ENCODE measurements at places on chromosomes 5 and 9.

- peak; percentile 61 for DNase-seq
These were observed 248.9 kb downstream of the PIK3R1 start for GRCh38 chr5:68464424-68464823.

DNA sequence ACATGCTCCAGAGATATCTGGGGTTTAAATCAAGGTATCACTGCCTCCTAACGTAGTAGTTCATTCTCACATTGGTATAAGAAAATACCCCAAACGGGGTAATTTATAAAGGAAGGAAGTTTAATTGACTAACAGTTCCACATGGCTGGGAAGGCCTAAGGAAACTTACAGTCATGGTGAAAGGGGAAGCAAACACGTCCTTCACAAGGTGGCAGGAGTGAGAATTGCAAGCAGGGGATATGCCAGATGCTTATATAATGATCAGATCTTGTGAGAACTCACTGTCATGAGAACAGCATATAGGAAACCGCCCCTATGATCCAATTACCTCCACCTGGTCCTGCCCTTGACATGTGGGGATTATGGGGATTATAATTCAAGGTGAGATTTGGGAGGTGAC is 1280.2 kb upstream of the C9orf72 start:
- no peak for DNase-seq

DNA sequence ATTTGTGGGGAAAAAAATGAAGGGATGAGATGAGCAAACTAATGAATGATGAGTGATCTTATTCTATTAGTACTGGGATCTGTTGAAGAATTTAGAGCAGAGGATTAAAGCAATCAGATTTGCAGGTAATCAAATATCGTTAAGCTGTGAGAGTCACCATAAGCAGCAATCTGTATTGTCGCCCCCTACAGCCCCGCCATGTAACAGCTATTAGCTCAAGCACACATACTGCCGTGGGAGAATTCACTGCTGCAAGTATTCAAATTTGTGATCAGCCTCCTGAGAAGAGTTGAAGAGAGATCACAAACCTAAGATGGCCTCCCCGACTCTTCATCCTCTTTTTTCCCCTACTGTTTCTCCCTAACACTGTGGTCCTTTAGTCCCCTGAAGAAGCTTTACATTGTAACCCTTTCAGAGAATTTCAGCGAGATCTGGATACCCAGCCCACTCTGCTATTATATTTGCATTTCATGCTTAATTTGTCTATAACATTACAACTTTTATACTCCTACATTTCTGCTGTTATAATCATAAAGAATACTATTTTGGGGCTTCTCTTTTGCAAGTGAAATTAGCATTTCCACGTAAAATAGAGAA is 28.5 kb upstream of the PHF24 start:
- DNase-seq: peak; percentile 8

DNA sequence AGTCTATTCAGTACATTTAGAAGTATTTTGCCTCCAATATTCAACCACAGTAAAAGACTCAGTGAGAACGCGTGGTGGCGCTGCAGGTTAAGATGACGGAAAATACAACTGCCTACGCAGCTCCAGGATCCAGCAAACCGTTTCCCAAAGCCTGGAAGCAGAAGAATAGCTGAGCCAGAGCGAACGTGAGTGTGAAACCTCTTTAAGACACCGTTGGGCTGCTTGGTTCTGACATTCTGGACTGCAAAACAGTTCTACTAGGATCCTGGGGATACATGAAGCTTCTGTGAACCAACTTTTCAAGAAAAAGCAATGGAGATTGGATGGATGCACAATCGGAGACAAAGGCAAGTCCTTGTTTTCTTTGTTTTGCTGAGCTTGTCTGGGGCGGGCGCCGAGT is at the start of gene PCDHB16:
Gene PCDHB16, plus strand, starts transcription at position 140 of the 400 bp plus-strand sequence. Its CDS starts 173 bp downstream, at position 313.
- DNase-seq: no peak

GRCh38 chr5:14250084-14250695 is 107.0 kb downstream of the TRIO start:
- peak; percentile 44 for DNase-seq

DNA sequence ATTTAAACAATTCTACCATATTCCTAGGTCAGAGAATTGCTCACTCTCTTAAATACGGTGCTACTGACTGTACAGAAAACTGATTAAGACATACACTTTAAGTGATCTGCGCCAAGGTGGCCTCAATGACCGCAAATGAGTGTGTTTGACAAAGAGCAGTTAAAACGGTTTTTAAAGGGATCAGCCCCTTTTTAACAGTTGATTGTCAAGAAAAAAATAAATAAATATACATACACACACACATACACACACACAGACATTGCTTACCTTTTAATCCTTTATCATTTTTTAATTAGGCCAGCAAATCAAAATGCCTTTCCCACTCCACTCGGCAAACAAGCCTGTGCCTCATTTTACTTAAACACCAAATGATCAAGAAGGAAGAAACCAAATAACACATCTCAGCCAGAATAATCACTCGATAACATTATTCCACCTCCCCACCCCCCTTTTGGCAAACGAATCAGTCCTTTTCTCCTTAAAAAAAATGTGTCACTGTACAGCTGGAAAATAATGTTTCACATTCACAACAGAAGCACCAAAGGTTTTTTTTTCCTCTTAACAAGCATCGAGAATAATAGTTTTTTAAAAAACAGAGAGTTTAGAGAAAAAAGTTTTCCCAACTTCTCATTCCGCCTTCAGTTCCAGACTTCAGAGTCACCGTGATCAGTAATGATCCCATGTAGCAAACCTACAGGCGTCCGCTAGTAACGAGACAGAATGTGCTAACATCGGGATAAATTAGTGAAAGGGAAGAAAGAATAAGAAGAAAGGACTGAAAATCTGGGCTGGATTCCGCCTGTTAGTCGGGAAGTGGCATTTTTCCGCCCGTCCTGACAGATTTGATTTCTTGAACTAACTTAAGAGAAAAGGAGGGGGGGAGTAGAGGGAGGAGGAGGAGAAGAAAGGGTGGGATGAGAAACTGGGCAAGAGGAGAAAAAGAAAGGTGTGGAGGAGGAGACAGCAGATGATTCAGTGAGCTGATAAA is at the start of gene ZNF608:
Gene ZNF608, minus strand, starts transcription at position 712 of the 988 bp plus-strand sequence. CDS start 1,650 bp downstream, outside the sequence.
- DNase-seq: peak; percentile 77

- no peak for DNase-seq
These were observed 33.1 kb upstream of the ZNF462 start for GRCh38 chr9:106829666-106830408.

DNA sequence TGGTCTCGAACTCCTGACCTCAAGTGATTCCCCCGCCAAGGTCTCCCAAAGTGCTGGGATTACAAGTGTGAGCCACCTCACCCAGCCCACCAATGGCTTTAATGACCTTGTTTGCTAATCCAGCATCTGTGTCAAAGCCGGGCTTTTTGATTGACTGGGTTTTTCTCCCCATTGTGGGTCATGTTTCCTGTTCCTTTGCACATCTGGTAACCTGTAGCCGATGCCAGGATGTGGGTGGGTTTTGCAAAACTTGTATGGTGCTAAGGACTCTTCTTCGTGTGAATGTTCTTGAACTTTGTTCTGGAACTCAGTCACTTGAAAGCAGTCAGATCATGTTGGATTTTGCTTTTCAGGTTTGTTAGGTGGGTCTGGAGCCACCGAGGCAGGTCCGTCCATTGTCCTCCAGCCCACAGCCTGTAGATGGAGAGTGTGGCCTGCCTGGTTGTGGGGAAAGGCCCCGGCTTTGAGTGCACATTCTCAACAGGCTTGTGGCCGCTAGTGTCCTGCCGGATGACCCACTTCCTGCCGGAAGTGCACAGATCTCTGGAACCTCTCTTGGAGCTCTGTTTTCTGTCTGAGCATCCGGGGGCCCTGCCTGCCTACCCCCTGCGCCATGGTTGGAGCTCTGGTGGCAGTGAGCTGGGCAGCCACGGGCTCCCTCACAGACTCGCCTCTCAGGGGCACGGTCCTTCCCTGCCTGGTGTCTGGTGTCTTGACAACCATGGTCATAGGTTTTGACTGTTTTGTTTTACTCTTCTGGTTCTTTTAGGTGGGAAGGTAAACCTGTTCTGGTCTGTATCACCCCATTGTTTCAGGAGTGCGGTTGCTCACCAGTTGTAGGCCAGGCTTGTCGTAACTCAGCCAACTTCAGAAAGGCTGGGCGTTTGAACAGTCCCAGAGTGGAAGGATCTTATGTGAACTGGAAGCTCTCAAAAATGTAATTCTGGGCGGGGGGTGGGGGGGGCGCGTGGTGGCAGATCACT is 69.6 kb upstream of the CACNA1B start:
- no peak for DNase-seq

DNA sequence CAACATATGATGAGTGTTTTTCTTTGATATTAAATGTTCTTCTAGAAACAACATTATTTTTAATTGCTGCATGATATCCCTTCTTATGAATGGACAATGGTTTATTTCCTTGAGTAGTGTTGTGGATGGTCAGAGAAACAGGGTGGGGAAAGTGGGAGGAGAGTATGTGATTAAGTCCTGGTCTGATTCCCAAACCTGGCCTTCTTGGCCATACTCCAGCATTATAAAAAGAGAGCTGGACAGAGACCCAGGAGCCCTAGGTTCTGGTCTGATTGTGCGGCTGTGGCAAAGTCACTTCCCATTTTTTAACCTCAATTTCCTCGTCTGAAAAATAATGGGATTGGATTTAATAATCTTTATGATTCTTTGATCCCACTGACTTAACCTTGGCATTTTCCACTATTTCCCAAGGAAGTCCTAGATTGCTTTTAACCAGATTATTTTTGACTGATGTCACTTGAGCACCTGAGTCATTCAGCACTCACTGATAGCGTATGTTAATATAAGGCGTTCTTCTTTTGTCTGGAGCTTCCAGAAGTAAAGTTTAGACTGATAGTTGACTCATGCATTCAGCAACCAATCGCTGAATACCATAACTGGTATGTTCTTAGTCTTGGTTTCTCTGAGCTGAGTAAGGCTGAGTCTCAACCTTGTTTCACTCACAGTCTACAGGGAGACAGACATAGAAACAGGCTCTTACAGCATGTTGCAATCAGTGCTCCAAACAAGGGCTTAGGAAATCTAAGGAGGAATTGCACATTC is 26.2 kb downstream of the OSMR start:
- peak; percentile 90 for DNase-seq

DNA sequence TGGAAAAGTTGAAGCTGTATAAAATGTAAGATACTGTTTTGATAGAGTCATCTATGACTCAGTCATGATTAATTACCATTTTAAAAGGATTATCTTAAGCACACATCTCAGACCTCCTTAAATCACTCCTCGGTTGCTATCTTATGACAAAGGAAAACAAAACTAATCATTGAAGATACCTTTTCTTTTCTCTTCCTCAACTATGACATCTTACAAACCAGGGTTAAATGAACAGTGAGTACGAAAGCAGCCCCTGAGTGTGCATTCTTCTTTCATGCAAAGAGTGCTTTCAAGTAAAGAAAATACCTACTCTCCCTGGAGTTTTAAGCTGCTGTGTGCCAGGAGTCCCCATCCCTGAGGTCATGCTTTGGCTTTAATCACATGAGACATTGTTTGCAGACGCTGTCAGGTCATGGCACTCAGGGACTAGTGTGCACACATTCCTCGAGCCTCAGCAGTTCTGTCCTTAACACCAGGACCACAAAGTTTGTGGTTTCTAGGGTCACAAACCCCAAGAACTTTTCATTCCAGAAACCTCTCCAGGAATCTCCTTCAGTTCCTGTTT is 86.7 kb upstream of the ICE1 start:
- peak; percentile 46 for DNase-seq

- peak; percentile 68 for DNase-seq
These were observed 9.2 kb downstream of the INSYN2B start for GRCh38 chr5:169970911-169971765.

DNA sequence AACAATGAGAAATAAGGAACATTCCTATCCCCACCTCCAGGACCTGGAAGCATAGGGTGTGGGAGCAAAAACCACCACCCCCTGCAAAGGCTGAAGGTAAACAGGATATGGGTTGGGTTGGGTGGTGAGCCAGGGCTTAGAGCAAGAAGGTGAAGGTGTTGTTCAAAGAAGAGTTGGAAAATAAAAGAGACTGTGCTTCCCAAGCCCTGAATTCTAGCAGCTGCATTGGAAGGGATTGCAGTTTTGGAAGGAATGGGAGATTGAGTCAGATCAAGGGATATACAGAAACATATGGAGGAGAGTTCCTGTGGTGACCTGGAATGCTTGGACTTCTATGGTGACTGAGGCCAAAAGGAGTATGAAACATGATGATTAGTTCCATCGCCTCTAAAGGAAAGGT is 24.7 kb upstream of the MTAP start:
- DNase-seq: no peak

DNA sequence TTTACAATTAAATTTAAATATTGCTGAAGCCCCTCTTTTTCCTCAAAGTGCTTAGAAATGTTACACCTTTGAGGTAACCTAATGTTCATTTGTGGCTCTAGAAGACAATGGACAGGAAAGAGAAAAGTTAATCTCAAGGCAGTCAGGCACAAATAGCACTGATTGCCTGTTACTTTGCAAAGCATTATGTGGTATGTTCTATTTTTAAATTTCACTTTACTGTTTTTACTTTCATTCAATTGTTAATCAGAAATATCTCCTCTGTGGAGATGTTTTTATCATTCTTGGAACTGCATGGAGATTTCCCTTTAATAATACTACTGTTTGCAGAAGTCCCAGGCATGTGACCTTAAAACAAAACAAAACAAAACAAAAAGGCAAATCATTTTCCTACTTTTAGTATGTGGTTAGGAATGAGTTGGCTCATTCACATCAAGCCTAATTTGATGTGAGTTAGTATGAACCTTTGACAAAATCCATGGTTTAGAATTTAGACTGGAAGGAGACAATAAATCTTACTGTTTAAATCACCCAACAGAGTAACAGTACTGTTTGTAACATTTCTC is 67.5 kb downstream of the CWC27 start:
- no peak for DNase-seq

- no peak for DNase-seq
These were observed 127.1 kb downstream of the ANKRD18B start for GRCh38 chr9:33651125-33651524.

- DNase-seq: no peak
These were observed 90.7 kb upstream of the MOCS2 start for GRCh38 chr5:53200306-53200705.

GRCh38 chr5:171771856-171772255 is 13.8 kb upstream of the SMIM23 start:
- DNase-seq: no peak

GRCh38 chr9:111056538-111056937 is 18.3 kb upstream of the LPAR1 start:
- no peak for DNase-seq

- DNase-seq: no peak
These were observed 10.0 kb upstream of the ZNF131 start for GRCh38 chr5:43110606-43111170.

DNA sequence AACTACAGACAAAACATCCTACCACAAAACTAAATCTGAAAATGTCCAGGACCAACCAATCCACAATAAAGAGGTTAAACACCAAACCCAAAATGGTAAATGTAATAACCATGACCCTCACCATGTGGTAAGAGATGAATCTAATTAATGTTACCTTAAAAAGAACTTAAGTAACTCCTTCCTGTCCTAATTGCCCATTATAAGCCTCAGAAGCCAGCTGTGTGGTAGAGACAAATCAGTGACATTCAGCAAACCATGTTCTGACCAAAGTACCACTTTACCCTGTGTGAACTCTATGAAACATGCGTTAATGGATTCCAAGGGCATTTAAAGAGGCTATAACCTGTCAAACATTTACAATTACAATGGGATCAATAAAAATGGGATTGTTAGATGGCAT is 25.0 kb downstream of the LPAR1 start:
- no peak for DNase-seq

Data from ACHN (cell line).